ENCODE measurements at places on chromosomes 3 and 15. TPM values are rescaled to one million over a fixed set of nuclear protein-coding genes. Genes with fewer than 3 reads are reported as not detected.

DNA sequence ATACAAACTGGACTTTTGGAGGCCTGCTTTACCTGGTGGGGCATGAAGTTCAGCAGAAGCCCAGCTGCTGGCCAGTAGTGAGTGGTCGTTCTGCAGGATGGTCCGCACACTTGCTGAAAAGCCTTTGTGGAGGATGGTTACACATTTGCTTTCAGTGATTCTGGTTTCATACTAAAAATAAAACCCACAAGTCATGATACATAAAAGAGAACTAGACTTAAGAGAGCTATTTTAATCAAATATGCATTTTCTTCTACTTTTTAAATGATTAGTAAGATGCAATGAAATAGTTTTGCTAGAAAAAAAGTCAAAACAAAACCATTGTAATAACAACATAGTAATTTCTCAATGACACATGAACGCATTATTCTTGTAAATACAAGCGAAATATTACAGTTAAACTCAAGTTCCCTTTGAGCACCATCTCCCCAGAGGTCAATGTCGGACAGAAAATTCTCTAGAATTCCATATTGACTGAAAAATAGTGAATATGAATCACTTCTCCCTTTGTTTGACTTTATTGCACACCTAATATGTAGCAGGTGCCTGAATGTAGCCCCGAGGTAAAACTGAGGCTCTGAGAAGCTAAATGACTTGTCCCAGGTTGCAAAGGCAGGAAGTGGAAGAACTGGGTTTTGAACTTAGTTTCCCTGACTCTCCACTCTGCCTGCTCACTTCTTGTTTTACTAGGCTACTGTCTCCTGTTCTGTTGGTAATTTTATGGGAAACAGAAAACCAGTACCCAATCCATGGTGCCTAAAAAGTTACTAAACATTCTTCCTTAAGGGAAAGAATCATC is 8.3 kb downstream of the IL5RA start:
- DNase-seq, result no peak

GRCh38 chr15:70504988-70505387 is 258.4 kb downstream of the UACA start:
- no peak for DNase-seq

DNA sequence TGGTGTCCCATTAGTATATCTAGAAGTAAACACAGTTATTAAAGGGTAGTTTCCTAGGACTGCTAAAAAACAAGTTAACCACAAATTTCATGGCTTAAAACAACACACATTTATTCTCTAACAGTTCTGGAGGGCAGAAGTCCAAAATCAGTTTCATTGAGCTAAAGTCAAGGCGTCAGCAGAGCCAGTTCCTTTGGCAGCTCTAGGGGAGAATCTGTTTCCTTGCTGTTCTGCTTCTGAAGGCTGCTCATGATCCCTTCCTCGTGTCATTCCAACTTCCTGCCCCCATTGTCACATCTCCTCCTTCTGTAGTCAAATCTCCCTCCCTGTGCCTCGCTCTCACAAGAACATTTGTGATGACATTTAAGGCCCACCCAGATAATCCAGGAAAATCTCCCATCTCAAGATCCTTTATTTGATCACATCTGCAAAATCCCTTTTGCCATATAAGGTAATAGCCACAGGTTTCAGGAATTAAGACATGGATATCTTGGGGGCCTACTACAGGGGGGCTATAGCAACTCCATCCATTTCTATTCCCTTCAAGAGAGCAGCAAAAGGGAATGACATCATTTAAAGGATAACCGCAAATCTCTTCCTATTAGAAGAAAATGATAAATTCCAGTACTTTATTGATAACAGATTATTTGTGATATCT is 50.1 kb downstream of the GPR176 start:
- DNase-seq, result no peak

DNA sequence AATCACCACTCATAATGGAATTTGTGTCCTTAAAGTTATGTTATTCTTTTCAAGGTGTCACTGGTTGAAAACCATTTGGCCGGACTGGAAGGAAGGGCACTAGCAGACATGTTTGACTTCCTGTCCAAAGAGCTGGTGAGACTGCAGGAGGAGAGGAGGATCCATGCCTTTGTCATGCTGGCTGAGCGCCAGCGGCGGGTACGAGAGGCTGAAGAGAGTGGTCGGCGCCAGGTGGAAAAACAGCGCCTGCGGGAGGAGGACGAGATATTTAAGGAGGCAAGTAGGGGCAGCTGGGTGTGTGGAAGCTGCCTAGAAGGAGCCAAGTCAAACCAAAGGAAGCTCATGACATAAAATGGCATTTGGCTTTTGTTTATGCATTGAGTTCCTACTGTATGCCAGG is 38.0 kb upstream of the NR1I2 start:
- no peak for DNase-seq

DNA sequence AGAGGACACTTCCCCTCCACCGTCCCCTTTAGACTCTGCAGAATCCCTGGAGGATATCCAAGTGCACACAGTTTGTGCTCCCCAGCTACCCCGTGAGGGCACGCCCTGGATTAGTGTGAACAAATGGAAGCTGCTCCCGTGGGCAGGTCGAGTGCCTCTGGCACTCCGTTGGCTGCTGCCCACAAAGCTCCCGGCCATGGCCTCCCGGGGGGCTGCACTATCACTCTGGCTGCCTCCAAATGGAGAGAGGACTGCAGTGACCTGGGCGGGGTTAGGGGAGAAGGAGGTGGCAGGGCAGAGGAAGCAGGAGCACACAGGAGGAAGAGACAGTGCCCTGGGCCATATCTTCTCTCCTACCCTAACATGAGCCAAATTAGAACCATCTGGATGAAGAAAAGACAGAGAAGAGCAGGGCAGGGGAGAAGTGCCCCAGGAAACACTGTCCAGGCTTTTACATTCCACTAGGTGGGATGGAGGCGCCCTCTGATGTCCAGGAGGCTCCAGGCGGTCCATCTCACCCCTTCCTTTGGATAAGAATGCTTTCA is 29.4 kb upstream of the ACAD9 start:
- DNase-seq, result no peak

DNA sequence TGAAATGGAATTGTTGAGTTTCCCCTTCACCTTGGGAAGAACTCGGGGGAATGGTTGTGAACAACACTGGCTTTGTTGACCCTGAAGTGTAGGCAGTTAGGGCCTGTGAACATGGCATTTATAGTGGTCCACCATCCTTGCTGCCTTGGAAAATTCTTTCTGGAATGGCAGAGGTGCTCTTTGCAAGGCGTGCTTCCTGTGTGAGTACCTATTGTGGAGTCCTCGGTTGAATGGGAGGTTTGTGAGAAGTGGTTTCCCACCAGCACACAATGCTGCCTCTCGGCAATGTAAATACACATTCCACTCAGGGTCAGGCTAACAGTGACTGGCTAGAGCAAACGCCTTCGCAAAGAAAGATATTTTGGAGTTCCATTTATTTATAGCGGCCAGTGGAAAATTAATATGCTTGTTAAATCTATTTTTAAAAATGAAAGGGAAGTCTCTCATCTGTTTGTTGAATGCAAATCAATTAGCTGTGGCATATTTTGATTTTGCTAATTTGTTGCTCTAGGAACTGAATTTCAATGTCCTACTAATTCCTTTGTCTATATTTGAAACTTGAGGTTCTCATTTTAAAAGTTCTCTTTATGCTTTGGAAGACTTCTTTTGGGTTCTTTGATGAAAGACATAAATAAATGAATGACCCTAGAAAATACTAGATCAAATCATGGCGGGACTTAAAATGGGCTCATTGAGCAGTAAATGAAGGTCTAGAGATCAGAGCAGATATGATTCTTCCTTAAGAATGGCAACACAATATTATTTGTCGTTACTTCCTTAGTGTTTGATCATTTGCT is 59.5 kb downstream of the FNDC3B start:
- DNase-seq, result no peak

DNA sequence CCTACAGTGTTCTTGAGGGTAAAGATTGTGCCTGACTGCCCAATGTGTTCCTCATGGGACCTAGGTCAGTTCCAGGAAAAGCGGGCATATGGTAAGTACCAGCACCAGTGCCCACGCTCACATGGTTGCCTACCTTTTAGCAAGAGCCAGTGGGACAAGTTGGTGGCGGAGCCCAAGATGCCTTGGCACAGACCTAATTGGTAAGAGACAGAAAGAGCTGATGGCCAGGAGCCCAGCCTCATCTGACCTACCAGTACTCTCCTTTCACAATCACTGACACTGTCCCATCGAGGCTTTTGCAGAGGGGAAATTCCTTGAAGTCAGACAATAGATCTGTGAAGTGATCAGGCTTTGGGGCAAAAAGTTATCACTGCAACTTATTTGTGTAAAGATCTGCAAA is 98.4 kb upstream of the BCL6 start:
- no peak for DNase-seq

- DNase-seq, result no peak
Measured at GRCh38 chr15:63870487-63871209, 36.9 kb upstream of the HERC1 start.

DNA sequence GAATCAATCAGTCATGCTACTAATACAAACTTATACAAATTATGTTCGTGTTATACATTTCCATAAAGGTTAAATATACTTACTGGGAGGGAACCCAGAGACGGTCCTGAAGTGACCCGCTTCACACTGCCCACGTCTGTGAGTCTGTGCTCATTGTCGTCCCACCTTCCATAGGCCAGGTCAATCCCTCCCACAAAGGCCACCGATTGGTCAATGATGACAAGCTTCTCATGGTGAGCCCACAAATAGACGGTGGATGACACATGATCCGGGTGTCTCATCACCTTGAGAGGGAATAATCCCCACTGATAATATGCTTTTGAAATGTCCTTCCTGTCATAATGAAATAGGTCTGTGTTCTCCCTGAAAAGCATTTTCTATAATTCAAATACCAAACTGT is 121.7 kb downstream of the PLD1 start:
- no peak for DNase-seq

DNA sequence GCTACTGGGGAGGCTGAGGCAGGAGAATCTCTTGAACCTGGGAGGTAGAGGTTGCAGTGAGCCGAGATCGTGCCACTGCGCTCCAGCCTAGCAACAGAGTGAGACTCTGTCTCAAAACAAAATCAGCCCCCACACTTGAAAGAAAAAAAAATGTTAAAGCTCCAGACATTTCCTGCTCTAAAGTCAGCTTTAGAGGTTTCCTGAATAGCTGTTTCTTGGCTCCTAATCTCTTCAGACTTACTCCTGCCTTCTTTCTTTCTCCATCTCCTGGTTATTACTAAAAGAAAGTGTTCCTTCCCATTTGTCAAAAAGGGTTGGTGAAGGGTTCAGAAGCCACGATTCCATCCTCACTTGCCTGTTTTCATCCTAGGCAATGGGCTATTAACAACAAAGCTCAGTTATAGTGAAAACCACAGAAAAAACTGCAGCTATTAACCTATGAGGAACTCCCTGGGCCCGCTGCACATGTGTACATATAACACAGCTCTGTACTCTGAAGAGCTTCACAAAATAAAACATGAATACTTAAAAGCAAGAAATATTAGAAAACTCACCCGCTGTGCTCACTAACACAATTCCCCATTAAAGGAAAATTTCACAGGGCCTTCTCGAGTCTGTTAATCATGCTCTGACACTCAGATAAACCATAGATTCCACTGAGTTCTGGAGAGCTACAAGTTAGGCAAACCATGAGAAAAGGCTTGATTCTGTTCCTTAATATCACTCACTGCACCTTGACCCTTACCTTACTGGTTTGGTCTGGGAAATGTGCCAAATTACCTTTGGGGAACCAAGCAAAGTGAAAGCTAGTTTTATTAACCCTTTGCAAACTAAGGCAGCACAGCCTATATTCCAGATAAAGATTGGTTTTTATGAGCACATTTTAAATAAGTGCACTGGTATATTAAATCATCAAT is 89.9 kb upstream of the TSPAN3 start:
- DNase-seq, result no peak

- no peak for DNase-seq
Measured at GRCh38 chr15:41888662-41889253, 5.1 kb downstream of the SPTBN5 start.

GRCh38 chr3:150300852-150301517 is 107.1 kb upstream of the TSC22D2 start:
- DNase-seq, result no peak

DNA sequence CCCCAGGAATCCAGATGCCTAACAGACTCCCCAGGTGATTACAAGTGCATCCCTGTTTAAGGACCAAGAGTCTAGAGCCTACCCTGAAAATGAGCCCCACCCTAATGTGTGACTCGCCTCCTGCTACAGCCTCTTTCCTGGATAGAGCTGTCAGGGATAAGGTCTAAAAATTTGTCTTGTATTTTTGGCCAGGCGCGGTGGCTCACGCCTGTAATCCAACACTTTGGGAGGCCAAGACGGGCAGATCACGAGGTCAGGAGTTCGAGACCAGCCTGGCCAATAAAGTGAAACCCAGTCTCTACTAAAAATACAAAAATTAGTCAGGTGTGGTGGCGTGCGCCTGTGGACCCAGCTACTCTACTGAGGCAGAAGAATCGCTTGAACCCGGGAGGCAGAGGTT is 11.2 kb downstream of the TMC3 start:
- no peak for DNase-seq

DNA sequence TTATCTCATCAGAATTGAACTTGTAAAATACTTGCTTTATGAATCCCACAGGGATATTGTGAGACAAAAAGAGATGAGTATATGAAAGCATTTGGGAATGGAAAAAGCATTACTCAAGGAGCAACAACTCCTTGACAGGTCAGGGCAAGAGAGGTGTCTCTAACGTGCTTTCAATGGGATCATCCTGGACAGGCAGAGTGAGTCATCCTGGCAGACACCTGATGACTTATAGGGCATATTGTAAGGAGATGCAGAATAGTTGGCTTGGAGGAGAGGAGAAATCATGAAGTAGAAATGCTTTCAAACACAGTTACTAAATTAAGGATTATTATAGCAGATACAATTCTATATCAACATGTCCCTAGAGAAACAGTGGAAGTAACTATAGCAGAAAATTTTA is 71.9 kb upstream of the THSD4 start:
- DNase-seq, result no peak

ADAMTSL3 gene
- polyA plus RNA-seq, result 0.60 TPM

SOX2 gene
- polyA plus RNA-seq, result 1.9 TPM

CEP19 gene
- polyA plus RNA-seq, result 1.2 TPM

TLE3 gene
- polyA plus RNA-seq, result 21.0 TPM

SCAPER gene
- polyA plus RNA-seq, result 5.3 TPM
